Epithelial cell of umbilical artery (primary cell): ENCODE measurements at places on chromosomes 7 and 10. TPM values are rescaled to one million over a fixed set of nuclear protein-coding genes. Genes with fewer than 3 reads are reported as not detected.

SNX10 gene
- total RNA-seq, result 0.32 and 0.61 TPM in 2 replicates

NUTM2B gene
- under 0.01 and 0.15 TPM in 2 replicates for total RNA-seq

WNT8B gene
- not detected in 2 replicates for total RNA-seq

OR6B1 gene
- not detected in 2 replicates for total RNA-seq

AGR2 gene
- total RNA-seq, result not detected in 2 replicates

TMEM270 gene
- total RNA-seq, result not detected in 2 replicates

MYH16 gene
- total RNA-seq, result 0.30 and 0.97 TPM in 2 replicates

PRLHR gene
- not detected in 2 replicates for total RNA-seq

NRCAM gene
- 31.9 and 32.8 TPM in 2 replicates for total RNA-seq

SAP25 gene
- not detected in 2 replicates for total RNA-seq

ELAPOR2 gene
- total RNA-seq, result 18.2 and 32.4 TPM in 2 replicates

LRRD1 gene
- under 0.01 TPM in 1 of 2 replicates, not detected in the other for total RNA-seq

EVX1 gene
- not detected in 2 replicates for total RNA-seq

RPA3 gene
- 40.0 and 48.2 TPM in 2 replicates for total RNA-seq

WNT16 gene
- not detected in 2 replicates for total RNA-seq

PNLIPRP1 gene
- total RNA-seq, result not detected in 2 replicates

DYNC1I1 gene
- under 0.01 and 1.8 TPM in 2 replicates for total RNA-seq

TAC1 gene
- total RNA-seq, result not detected in 2 replicates

ZNF727 gene
- 0.15 TPM in 1 of 2 replicates, not detected in the other for total RNA-seq

TSPAN33 gene
- 0.30 and 0.65 TPM in 2 replicates for total RNA-seq

DPYSL4 gene
- total RNA-seq, result 2.3 and 9.4 TPM in 2 replicates

RAPGEF5 gene
- total RNA-seq, result 161 and 291 TPM in 2 replicates

ATOH7 gene
- total RNA-seq, result 0.15 TPM in 1 of 2 replicates, not detected in the other

PLXNA4 gene
- total RNA-seq, result 0.15 and 1.3 TPM in 2 replicates

HGF gene
- total RNA-seq, result 0.65 and 1.8 TPM in 2 replicates

LRMDA gene
- total RNA-seq, result 0.46 and 3.9 TPM in 2 replicates

LIPJ gene
- total RNA-seq, result not detected in 2 replicates

FAM13C gene
- 0.32 TPM in 1 of 2 replicates, not detected in the other for total RNA-seq
